ENCODE measurements at places on chromosomes 5 and 9. TPM values are rescaled to one million over a fixed set of nuclear protein-coding genes. Genes with fewer than 3 reads are reported as not detected.

Gene PCDHB7
- total RNA-seq: not detected

Gene TMEM8B
- total RNA-seq: 1.8 TPM

Gene SECISBP2
- 19.7 TPM for total RNA-seq

Gene C6
- total RNA-seq: not detected

Gene CLIC3
- 3.7 TPM for total RNA-seq

Gene CCL21
- total RNA-seq: not detected

Gene MRPS30
- 39.0 TPM for total RNA-seq

Gene BASP1
- 327 TPM for total RNA-seq

Gene FCN2
- total RNA-seq: not detected

Gene PTGES2
- 105 TPM for total RNA-seq

Gene AK3
- 61.0 TPM for total RNA-seq

Gene C7
- not detected for total RNA-seq

Gene SEMA6A
- total RNA-seq: not detected

Gene PCDHA10
- total RNA-seq: not detected

Gene CAMSAP1
- 19.7 TPM for total RNA-seq

Gene CTNNA1
- total RNA-seq: 182 TPM

Gene MLANA
- not detected for total RNA-seq

Gene MCCC2
- total RNA-seq: 43.9 TPM

Gene LCN15
- 0.26 TPM for total RNA-seq

Gene GLIPR2
- total RNA-seq: 7.1 TPM

Gene PDCD1LG2
- total RNA-seq: 0.19 TPM

Gene SPINK6
- total RNA-seq: not detected

Gene TTC33
- total RNA-seq: 16.6 TPM

Gene HTR1A
- total RNA-seq: not detected

Gene KCNN2
- total RNA-seq: not detected

Gene TMC1
- total RNA-seq: not detected

Gene C5orf52
- not detected for total RNA-seq

Gene SPINK1
- total RNA-seq: 0.73 TPM

Gene CDH12
- total RNA-seq: not detected

Gene EQTN
- total RNA-seq: not detected

Gene PPP3R2
- total RNA-seq: not detected

Gene NXNL2
- 0.79 TPM for total RNA-seq

Gene WNT8A
- total RNA-seq: not detected

Gene RPP25L
- 28.5 TPM for total RNA-seq

Gene NCS1
- 51.0 TPM for total RNA-seq

Gene ZBTB6
- 3.1 TPM for total RNA-seq

Gene ACSL6
- not detected for total RNA-seq

Gene IFNA21
- not detected for total RNA-seq

Gene FABP6
- 1.1 TPM for total RNA-seq

Measured in A549 treated with ZK216348 at 1 μM for 4 hours (cell line).